ENCODE measurements at places on chromosomes 12 and 14. TPM values are rescaled to one million over a fixed set of nuclear protein-coding genes. Genes with fewer than 3 reads are reported as not detected.

DNA sequence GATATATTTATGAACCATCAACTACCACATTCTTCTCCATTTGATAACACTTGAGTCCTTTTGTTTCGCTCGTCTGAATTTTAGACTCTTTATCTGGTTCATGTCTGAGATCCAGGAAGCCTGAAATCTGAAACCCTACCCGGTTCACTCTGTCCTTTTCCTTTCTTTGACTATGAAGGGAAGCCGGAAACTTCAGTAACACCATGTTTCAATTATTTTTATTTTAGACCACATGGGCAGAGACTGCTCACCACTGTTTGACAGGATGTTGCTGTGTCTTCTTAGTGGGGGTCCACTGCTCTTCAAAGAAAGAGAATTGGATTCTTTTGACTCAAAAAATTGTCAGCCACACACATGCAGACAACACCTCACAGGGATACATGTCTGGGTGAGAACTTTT, 331.9 kb upstream of the FLRT2 start:
- no peak for DNase-seq

DNA sequence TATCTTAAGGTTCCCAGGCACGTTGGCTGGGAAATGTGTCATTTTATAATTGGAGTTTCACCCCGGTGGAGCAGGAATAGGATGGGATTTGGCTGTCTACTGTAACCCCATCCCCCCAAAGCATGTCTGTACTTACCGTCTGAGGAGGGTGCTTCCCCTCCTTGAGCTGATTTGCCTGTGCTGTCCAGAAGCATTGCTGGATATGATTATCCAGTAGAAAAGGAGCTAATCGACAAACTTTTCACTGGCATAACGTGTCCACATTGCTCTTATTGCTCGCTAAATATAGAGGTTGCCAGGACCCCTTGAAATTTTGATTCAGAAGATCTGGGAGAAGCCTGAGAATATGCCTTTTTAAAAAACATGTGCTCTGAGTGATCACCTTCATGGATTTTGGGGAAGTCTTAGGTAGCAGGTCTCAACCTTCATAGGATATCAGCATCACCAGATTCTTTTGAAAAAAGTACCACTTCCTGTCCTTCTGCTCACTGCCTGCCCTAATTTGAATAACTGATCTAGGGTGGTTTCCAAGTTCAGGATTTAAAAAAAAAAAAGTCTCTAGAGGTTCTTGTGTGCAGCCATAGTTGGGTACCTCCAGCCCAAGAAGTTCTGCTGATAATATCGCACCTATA, 80.4 kb upstream of the KCNA1 start:
- no peak for DNase-seq

GRCh38 chr14:101350021-101350420, 211.3 kb upstream of the DIO3 start:
- DNase-seq = no peak

GRCh38 chr14:96285667-96286066, 29.7 kb downstream of the BDKRB1 start:
- no peak for DNase-seq

Gene SPX
- polyA plus RNA-seq = 32.7 TPM

Measured in hindlimb muscle (tissue), 1 donor.